ENCODE measurements at places on chromosomes 7 and 10. TPM values are rescaled to one million over a fixed set of nuclear protein-coding genes. Genes with fewer than 3 reads are reported as not detected.

DNA sequence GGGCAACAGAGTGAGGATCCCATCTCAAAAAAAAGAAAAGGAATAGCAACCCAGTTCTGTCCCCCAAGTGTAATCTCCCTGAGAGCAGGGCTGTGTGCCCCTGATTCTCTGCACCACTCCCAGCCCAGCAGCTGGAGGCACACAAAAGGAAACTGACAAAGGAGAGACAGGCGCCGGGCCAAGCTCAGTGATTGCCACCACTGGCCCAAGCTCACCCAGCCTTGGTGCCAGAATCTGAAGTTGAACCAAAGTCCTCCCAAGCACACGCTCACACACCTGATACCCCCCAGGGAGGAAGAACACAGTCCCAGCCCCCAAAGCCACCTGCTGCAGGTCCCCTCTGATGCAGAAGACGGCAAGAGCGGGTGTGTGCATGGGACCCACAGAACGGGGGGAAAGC is 50.3 kb downstream of the TNRC18 start:
- DNase-seq = no peak
- H3K27me3 ChIP-seq = no peaks in the 10 kb centered on the region
- peaks cover 11% of the 10 kb centered on the region for H3K36me3 ChIP-seq
- H3K27ac ChIP-seq = no peak overlapping the region

DNA sequence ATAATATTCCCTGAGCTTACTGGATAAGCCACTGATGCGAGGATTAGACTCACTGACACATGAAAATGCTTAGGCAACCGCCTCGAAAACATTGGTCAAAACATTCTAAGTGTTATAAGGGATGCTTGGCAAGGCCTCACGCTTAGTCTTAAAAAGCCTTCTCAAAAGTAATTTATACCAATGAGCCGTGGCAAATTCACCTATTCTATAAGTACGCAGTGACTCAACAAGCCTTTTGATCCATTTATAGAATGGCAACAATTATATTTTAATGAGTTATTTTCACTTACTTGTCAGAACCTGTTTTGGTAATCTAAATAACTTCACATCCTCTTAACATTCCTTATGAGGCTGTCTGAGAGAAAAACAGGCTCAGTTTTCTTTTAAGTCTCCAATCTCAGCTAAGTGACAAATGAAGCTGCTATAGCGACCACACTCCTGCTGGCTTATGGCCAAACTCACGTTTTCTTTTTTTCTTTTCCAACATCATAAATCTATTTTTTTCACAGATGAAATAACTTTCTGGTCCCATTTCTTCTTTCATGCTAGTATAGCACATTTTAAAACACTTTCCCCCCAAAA is 121.2 kb upstream of the AFAP1L2 start:
- H3K4me3 ChIP-seq = peak overlapping the region; percentile 95
- H3K4me1 ChIP-seq = peaks cover 63% of the 10 kb centered on the region
- no peaks in the 10 kb centered on the region for H3K27me3 ChIP-seq
- H3K36me3 ChIP-seq = peaks cover 6% of the 10 kb centered on the region
- no peak for DNase-seq

DNA sequence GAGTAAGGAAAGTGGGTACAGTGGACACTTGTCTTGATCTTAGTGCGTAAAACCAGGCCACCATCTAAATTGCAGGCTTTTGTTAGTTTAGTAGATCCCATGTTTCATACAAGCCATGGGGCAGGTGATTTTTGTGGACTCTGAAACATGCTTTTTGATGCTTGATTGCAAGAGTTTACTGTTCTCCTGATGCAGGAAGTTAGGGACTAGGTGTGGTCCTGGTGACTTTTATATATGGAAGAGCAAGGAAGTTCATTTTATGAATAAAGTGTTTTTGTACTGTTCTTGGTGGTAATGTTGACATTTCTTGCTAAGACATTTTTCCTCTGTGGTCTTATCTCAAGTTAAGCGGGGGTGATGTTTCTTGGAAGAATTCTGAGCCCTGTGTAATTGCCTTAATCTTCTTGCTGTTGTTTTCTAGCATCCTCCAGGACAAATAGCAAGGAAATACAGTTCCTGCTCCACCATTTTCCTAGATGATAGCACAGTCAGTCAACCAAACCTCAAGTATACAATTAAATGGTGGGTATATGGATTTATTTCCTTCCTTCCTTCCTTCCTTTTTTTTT is 89.0 kb upstream of the GJD4 start:
- H3K36me3 ChIP-seq = peaks cover 9% of the 10 kb centered on the region
- H3K4me3 ChIP-seq = no peak overlapping the region
- DNase-seq = no peak
- H3K27ac ChIP-seq = no peak overlapping the region
- H3K27me3 ChIP-seq = no peaks in the 10 kb centered on the region
- peaks cover 10% of the 10 kb centered on the region for H3K4me1 ChIP-seq

GRCh38 chr7:100575206-100575631 is 1.5 kb upstream of the SAP25 start:
- H3K4me3 ChIP-seq = no peak overlapping the region
- H3K36me3 ChIP-seq = peaks cover 12% of the 10 kb centered on the region
- no peak overlapping the region for H3K27ac ChIP-seq
- DNase-seq = no peak
- no peaks in the 10 kb centered on the region for H3K27me3 ChIP-seq

GIMAP1 gene
- total RNA-seq = 42.1 TPM

- H3K36me3 ChIP-seq = no peaks in the 10 kb centered on the region
- H3K27me3 ChIP-seq = peaks cover 2% of the 10 kb centered on the region
- no peaks in the 10 kb centered on the region for H3K4me1 ChIP-seq
- no peak overlapping the region for H3K4me3 ChIP-seq
- DNase-seq = no peak
- no peak overlapping the region for H3K27ac ChIP-seq
These were observed 63.7 kb upstream of the PDK4 start for GRCh38 chr7:95660023-95660434.

DNA sequence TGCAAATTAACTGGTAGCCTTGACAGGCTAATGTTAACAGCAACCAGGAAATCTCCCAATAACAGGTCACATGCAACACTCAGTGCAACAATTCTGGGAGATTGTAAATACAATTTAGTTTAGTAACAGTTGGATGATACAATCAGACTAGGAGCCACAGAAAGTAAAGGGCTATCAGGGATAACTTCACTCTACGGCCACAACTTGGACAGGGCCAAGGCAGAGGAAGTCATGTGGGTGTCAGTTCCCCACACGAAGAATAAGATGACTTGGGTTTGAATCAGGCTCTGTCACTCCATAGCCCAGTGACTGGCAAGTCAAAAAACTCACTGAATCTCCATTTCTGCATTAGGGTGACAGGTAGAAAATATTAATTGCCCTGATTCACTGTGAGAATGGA is 217.3 kb upstream of the CCDC6 start:
- H3K27me3 ChIP-seq = no peaks in the 10 kb centered on the region
- no peak overlapping the region for H3K4me3 ChIP-seq
- H3K27ac ChIP-seq = no peak overlapping the region
- DNase-seq = no peak

- H3K27me3 ChIP-seq = peaks cover 10% of the 10 kb centered on the region
- H3K36me3 ChIP-seq = no peaks in the 10 kb centered on the region
These were observed 131.6 kb upstream of the NPY start for GRCh38 chr7:24152356-24152755.

DNA sequence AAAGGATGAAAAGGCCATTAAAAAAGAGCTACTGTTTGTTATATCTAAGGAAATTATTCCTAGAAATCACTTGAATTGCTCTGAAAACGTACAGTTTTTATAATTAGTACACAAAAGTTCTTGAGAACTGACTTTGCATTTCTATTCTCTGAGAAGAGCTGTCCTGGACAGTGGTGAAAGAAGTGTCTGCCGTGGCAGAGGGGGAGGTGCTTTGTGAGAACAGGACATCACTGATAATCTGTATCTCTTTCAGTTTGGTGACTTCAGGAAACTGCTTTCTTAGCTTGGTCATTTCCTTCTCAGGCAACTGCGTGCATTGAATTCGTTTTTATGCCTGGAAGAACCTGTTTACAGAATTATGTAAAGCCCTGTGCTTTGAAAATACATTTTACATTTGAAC is 52.1 kb downstream of the POLL start:
- H3K4me3 ChIP-seq = no peak overlapping the region
- H3K27me3 ChIP-seq = no peaks in the 10 kb centered on the region
- no peak overlapping the region for H3K27ac ChIP-seq
- H3K4me1 ChIP-seq = no peaks in the 10 kb centered on the region

CLRN3 gene
- not detected for total RNA-seq

GPAM gene
- total RNA-seq = 7.5 TPM

GRCh38 chr7:91557789-91558404 is 293.7 kb downstream of the FZD1 start:
- H3K27ac ChIP-seq = no peak overlapping the region

- no peak overlapping the region for H3K27ac ChIP-seq
- no peaks in the 10 kb centered on the region for H3K27me3 ChIP-seq
- no peaks in the 10 kb centered on the region for H3K4me1 ChIP-seq
- no peak for DNase-seq
These were observed 173.8 kb upstream of the GHITM start for GRCh38 chr10:83965473-83965872.

DNA sequence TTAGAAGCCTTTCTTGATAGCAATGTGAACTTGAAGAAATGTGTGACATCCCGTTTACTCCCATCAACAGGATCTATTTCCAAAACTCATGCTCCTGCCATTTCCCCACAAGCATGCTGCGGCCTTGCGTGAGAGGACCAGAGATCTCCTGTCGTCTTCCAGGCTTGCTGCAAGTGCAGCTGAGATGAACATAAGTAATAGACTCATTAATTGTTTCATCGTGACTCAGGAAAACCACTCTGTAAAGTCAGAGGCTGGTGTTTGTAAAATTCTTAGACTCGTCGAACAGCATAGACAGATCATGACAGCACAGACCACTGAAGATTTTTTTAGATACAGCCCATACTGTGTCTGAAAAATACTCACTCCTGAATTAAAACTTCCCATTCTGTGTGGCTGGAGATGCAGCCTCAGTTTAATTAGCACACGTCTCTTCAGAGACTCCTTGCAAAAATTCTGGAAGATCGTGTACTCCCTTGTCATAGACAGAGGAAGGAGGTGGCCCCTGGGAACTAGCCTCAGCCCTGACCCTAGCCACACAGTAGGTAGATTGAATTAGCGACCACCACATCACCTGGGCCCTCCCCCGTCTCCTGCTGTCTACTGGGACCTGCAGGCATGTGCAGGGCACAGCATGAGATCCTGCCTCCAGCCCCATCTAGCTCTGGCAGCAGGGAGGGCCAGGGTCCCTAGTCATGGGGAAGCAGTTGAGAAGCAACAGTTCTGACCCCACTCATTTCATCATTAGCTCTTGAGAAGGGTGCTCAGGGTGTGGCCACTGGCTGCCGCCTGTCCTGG is 226.0 kb downstream of the CELF2 start:
- peak overlapping the region; percentile 39 for H3K4me3 ChIP-seq
- no peaks in the 10 kb centered on the region for H3K27me3 ChIP-seq
- peaks cover 30% of the 10 kb centered on the region for H3K4me1 ChIP-seq

DNA sequence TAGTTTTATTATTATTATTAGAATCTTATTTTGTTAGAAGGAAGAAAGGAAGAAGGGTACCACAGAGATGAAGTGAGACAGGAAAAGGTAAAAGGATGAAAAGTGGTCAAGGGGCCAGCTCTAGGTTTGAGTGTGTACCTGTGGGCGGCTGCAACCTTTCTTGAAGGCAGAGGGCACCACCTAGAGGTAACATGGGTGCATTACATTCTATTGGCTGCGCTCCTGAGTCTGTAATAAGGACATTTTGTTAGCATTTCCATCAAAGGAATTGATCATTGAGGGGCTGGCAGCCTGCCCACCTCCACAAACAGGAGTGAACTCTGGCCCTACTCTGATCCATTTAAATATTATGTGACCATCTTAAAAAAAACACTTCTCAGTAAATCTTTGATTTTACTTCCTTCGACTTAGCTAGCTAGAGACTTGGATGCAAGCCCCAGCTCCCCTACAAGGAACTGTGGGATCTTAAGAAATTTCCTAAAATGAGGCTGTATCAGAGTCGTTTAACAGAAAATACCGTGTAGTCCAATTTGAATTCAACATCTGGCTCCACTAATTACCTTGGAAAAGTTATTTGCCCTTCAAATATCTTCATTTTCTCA is 610.4 kb downstream of the IPMK start:
- peak; percentile 24 for DNase-seq
- H3K36me3 ChIP-seq = no peaks in the 10 kb centered on the region
- H3K4me3 ChIP-seq = no peak overlapping the region
- H3K4me1 ChIP-seq = no peaks in the 10 kb centered on the region

DNA sequence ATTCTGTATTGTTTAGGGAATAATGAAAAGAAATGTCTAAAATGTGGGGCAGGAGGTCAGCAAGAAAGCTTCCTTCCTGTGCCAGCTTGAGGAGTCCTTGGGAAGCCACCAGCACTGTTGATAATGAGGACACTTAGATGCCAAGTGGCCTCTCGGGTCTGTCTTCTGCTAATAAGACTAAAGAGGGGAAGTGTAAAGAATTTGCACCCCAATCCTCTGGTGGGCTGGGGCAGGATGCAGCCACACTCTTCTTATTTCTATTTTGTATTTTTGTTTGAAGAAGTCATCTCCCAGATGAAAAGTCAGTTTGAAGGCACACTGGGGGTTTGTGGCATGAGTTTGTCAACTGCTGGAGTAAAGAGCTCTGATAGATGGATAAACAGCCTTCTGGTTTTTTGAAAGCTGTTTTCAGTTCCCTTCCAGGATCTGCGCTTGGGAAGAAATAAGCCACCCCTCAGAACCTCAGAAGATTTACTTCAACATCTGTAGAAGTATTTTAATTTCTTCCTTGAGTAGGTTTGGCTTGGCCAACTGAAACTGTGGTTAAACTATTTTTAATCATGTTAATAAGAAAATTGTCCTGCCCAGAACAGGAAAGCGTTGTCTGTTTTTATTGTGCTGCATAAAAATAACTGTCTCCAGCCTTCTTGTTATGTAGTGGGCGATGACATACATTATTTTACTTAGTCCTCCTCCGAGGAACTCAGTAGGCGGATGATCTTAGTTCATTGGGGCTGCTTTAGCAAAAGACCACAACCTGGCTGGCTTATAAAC is 128.8 kb upstream of the GPR26 start:
- H3K4me1 ChIP-seq = no peaks in the 10 kb centered on the region
- H3K36me3 ChIP-seq = no peaks in the 10 kb centered on the region
- H3K27me3 ChIP-seq = peaks cover 15% of the 10 kb centered on the region
- no peak overlapping the region for H3K4me3 ChIP-seq

DNA sequence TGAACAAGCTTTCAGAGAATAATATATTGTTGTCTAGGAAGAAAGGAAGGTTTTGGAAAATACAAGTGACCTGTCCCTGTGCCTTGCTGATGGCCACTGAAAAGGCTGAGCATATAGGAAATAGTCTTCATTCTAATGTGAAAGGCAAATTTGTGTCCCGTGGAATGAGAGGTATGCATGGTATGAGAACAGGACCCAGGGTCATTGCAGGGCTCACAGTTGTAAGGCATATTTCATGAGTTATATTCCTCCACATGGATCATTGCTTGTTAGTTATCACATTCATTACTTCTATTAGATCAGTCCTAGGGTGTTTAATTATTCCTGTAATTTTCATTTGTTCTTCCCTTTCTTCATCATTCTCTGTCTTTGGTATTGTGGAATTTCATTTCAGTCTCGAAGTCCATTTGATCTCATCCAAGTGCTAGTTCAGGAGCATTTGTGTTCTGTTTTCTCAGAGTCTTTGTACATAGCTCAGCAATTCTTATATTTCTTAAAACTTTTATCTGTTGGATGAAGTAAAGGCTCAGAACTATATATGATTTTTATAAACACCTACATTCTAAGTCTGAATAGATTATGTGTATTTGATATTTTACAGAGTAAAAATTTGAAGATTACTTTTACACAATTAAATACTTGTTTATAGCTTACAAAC is 39.4 kb upstream of the ARHGAP21 start:
- no peak overlapping the region for H3K4me3 ChIP-seq
- no peaks in the 10 kb centered on the region for H3K36me3 ChIP-seq
- H3K27ac ChIP-seq = no peak overlapping the region
